ENCODE measurements at places on chromosomes 4 and X.
A peak's percentile ranks its signal among the peaks of the same experiment; 100 is the strongest.

DNA sequence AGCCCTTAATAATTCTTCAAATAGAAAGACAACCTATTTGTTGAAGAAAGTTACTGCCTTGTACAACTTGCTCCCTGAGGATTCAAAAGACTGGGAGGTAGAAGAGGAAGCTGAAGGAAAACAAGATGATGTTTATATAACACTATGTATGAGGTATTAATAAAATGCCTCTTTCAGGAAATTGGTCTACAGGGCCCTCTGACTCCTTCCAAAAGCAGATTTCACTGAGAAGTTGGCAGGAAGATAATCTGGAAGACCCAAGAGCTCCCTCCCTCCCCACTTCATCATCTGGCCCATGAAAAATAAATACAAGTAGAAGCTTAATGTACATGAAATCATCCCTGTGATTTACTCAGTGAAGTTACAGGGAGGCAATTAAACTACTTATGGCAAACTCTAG, 107.5 kb upstream of the MAGEC2 start:
- no peak for DNase-seq

GRCh38 chr4:138510053-138510452, 267.9 kb upstream of the SLC7A11 start:
- no peak for DNase-seq

DNA sequence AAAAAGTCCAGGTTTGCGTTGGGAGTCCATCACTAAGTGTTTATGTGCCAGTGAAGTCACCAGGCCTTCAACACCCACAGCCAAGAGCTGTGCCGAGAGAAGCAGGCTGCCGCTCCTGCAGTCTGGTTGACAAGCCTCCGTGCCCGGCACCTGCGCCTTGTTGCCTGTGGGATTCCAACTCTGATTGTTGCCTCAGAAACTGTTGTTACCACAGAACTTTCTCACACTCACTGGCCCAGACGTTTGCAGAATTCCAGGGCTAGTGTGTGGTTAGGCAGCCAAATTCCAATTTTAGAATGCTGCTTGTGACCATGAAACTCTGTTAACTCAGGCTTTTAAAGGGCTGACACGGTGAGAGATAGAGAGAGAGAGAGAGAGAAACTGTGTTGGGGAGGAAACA, 119.5 kb upstream of the LIMCH1 start:
- DNase-seq = no peak

DNA sequence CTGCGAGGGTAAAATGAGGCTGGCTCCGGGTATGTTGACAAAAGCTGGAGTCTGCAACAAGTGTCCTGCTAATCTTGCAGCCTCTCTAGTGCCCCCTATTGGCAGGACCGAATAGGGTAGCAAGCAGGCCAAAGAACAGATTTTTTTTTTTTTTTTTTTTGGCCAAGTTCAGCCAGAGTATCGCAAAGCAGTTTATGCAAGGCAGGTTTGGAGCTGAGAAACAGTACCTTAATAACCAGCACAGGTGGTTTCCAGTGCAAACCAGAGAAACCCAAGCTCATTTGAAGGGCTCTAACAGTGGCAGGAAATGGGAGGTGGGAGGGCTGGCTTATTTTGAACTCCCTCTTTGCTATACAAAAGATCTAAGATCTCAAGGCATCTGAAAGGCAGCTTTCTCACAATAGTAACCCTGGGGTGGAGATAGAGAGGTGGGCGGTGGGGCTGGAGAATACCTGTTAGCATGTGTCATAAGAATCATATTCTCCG, 38.2 kb upstream of the OCIAD2 start:
- peak; percentile 37 for DNase-seq

DNA sequence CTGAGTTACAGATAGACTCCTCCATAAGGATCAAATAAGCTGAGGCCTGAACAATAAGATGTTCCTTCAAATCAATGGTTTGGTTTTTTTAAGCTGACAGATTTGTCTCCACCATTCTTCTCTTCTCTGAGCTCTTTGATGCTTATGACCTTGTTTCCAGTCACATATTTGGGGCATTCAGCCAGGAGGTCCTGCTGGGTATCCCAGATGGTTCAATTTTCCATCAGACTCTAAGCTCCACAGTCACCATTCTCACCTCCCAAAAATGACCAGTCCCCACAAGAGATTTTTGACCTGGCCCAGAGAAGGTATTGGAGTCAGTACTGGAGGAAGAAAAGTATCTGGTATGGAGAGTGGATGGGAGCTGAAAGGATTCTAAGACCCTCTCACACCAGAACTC, 74.6 kb upstream of the FRMPD3 start:
- no peak for DNase-seq

- no peak for DNase-seq
Observed at GRCh38 chrX:71144651-71145050, at the start of gene NLGN3. NLGN3 (plus strand) TSS chrX:71144841; CDS start chrX:71147750, 2,909 bp downstream.

GRCh38 chr4:139887376-139887802, 221.8 kb downstream of the MGST2 start:
- DNase-seq = no peak

DNA sequence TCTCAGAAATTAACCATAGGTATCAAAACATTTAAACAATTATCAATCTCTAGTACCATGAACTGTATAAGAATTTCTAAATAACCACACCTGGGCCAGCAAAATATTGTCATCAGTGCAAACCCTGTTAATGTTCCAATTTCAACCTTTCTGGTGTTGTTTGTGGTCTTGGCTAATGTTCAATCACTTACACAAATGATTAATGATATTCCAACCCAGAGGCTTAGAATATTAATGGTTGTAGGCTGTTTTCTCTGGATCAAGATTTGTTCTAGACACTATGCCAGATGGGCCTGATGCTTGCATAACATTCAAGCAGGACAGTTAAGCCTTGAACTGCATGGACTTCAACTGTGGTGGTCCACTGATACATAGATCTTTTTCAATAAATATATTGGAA, 69.1 kb downstream of the HS3ST1 start:
- no peak for DNase-seq

- no peak for DNase-seq
Observed at GRCh38 chr4:146255463-146255862, 41.1 kb downstream of the REELD1 start.

DNA sequence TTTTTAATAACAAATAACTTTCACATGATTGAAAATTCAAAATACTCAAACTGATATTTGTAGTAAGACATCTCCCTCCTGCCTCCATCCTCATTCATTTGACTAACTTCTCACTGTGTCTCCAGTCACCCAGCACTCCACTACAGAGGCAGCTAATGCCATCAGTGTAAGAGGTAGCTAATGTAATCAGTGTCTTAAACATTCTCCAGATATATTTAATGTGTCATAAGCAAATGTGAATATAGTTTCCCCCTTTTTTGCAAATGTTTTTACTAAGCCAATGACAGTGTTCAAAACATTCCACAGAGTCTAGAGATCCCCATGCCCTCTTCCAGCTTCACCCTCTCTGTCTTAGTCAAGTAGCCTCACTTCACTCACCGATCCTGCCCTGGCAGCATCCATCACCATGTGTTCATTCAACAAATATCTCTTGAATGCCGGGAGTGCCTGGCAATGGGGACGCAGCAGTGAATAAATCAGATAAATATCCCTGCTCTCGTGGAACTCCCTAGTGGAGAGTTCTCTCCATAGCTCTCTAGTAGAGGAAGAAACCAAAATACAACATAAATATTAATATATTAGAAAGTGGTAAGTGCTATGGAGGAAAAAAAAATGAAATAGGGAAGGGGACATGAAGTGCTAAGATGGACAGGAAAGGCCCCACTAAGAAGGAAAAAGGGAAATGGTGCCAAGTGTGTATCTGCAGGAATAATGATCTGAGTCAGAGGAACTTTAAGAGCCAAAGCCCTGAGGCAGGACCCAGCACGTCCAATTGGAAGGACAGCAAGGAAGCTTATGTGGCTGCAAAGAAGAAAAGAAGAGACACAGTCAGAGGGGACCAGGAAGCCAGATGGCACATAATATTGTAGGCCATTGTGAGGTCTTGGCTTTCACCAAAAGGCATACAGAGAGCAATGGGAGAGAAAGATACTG, 18.7 kb downstream of the SCFD2 start:
- DNase-seq = no peak

DNA sequence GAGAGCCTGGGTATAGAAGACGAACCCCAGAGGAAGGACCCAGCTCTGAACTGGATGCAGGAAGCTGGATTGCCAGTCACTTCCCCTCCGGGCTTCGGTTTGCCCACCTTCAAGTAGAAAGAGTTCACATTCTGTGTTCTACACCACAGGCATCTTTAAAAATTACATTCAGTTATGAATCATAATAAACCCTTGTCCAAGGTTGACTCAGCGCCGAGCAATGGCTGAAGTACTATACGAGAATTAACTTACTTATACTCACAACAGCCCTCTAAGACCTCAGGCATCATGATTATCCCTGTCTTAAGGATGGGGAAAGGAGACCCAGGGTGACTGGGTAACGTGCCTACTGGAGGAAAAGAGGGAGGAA, 72.5 kb downstream of the EVC2 start:
- no peak for DNase-seq

DNA sequence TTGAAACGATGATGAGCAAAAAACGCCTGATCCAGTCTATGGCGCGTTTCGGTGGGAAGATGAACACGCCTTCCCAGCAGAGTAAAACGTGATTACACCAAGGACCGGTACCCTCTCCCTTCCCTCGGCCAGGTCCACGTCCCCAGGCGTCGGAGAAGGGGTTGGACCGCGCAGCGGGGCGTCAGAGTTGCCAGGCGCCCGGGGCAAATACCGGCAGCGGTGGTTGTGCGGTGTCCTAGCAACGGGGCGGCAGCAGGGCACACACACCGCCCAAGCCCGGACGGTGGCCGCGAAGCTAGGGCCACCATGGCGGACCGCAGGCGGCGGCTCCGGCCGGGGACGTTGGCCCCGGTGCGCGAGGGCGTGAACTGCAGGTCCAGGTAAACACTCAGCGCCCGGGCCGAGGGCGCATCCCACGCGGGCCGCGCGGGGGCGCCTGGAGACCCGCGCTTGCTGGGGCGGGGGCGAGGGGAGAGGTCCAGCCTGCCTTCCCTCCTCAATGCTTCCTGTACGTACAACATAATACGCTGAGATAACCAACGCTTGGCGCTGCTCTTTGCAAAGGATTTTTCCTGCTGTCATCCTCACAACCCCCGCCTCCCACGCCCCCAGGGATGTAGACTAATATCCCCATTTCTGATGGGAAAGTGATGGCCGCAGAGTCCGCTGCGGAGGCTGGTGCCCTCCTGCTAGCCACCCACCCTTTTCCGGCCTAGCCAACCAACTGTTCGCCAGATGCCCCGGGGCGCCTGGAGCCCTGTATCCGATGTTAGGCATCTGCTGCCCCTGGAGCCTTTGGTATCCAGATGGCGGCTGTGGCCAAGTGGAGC, at the start of gene FAM47E:
TSS of gene FAM47E (plus strand) at position 281 of the 830 bp plus-strand sequence. CDS start at position 307, 26 bp downstream.
- DNase-seq = no peak

DNA sequence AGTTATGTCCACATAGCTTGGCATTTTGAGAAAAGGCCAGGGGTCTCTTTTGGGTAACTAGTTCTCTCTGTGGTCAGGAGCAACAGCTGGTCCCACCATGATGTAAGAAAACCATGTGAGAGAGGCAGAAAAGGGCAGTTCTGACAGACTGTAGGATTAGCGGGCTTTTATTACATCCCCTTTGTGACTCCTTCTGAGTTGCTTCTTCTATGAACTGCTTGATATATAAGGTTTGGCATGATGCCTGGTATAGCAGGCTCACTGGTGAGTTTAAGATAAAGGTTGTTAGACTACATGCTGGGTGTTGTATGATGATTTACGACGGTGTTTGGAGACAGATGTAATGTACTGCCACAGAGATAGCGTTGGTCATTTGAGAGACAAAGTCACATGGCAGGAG, 2308.1 kb upstream of the AGA start:
- DNase-seq = no peak

DNA sequence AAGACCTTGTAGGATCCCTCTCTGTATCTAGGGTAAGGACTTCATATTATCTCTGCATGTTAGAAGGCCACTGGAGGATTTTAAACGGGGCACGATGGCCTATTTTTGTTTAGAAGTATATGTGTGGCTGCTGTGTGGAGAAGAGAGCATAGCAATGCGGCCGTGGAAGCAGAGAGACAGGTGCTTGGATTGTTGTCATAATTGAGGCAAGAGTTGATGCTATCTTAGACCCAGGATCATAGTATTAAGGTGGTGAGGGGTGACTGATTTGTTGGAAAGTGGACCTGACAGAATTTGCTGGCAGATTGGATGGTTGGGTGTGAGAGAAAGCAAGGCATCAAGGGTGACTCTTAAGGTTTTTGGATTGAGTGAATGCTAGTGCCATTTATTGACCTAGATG, 63.4 kb downstream of the CCKAR start:
- no peak for DNase-seq

DNA sequence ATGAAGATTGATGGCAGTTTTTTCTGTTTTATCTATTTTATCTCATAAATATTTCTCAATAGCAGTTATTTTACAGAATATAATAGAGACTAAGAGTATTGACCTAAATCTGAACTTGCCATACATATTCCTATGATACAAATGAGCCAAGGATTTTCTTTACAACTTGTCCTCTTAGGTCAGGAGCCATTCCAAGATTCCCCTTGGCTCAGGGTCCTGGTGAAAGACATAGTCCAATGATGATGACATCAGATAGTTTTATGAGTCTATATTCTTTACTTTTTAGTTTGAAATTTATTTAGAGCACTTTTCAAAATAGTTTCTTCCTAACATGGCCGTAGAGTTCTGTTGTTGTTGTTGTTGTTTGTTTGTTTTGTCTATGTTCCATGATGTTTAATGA, 869.1 kb upstream of the GRID2 start:
- DNase-seq = no peak

GRCh38 chr4:13922459-13922858, 294.9 kb upstream of the BOD1L1 start:
- DNase-seq = no peak

DNA sequence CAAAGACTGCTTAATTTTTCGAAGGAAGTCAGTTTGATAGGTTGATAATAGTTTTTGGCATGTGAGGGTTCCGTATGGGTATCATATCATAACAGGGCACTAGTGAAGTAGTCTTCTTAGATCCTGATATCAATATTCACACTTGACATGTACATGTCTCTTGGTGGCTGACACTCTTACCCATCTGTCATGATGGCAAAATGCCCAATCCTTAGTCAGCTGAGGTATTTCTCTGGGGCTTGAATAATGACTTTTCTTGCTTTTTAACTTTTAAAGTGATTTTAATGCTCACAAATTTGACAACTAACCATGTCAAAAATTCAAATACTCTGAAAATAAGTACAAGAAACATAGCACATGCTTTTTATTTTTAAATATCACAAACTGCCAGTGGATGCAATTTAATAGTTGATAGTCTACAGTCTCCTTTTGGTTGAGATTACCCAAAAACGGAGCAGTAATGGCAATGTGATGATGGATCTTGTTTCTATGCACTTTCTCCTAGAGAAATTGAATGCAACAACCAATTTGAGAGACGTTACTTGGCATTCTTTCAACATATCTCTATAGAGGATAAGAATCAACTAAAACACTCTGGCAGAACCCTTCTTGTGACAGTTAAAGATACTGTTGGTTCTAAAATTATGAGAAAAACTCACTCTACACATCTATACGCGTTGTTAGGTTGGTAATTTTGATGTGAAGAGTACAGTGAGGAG, 552.9 kb upstream of the PABPC4L start:
- no peak for DNase-seq

Measured in OCI-LY7 (cell line).